ENCODE measurements at places on chromosomes 7 and 10.

GRCh38 chr10:83373671-83374070, 765.6 kb upstream of the GHITM start:
- DNase-seq = no peak

DNA sequence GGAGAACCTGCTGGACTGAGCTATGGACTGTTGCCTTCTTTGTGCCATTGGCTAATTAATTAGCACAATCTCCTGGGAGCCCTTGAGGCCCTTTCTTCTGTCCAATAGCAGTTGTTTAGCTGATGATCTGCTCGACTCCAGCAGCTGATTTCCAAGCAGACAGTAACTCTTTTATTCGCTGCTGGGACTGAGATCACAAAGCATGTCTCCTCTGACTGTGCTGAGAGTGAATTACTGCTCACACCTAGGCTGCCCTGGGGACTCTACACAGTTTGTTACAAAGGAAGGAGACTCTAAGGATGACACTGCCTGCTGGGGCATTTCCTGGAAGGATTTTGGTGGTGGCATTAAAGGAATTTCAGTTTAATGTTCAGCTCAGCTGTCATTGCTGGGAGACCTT, 31.4 kb downstream of the CASP7 start:
- DNase-seq = no peak

- DNase-seq = no peak
Measured at GRCh38 chr7:105502173-105502572, 19.9 kb downstream of the PUS7 start.

- no peak for DNase-seq
Measured at GRCh38 chr7:27198871-27199801, 755 bp downstream of the HOXA13 start.

- DNase-seq = no peak
Measured at GRCh38 chr7:135322571-135323340, 89.1 kb downstream of the STRA8 start.

DNA sequence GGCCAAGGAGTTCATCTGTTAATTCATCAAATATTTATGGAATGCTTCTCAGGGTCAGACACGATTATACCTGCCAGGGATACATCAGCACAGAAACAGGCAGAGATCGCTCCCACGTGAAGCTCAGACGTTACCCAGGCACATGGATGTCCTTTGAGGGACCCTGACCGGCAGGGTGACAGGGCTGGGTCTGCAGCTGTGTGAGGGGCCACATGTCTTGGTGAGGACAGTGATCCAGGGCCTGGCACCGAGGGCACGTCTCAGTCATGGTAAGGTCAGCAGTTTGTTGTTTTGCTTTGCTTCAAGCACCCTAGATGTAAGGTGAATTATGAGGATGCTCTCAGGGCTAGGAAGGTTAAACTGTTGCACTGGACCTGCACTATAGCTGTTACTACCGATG, 227.9 kb downstream of the WDR37 start:
- DNase-seq = no peak

- no peak for DNase-seq
Measured at GRCh38 chr10:73647875-73648651, 6.8 kb upstream of the MYOZ1 start.

DNA sequence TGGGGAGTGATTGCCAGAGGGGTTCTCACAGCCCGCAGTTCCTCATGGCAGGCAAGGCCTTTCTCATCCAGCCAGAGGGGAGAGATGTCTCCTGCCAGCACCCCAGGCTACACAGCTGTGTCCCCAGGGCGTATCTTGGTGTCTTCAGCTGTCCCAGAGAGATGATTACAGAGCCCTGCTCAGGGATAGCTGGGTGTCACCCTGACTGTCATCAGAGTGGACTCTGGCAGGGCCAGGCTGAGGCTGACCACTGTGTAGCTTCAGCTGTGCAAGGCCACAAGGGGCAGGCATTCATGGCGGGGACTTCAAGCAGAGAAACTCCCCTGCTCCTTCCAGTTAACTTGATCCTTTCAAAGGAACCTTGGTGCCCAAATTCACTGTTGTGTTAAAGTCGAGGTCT, 124.2 kb downstream of the RGS10 start:
- DNase-seq = no peak

GRCh38 chr10:116873134-116873533, 23.8 kb downstream of the ENO4 start:
- no peak for DNase-seq

- peak; percentile 5 for DNase-seq
Measured at GRCh38 chr7:112296432-112296831, 89.9 kb downstream of the ZNF277 start.

- DNase-seq = peak; percentile 68
Measured at GRCh38 chr7:117871778-117872538, 1.3 kb downstream of the CTTNBP2 start.

- no peak for DNase-seq
Measured at GRCh38 chr10:13483073-13483472, 45.7 kb downstream of the BEND7 start.

DNA sequence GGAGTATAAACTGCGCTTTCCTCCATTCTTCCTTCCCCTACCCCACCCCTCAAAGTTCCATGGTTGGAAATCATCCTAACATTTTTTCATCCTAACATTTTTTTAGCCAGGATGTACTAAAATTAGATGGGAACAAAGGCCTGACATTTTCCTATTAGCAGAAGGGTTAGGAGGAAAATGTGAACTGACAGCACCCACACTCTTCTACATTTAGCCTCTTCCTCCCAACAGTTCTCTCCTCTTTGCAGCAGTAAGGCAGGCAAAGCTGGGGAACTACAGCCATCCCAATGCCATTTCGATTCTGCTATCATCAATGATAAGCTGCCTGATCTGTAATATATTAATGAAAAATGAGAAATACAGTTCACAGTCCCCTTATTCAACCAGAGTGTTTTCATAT, 11.4 kb upstream of the FAM53B start:
- DNase-seq = no peak

GRCh38 chr7:26365077-26365900, 73.6 kb downstream of the SNX10 start:
- peak; percentile 87 for DNase-seq

DNA sequence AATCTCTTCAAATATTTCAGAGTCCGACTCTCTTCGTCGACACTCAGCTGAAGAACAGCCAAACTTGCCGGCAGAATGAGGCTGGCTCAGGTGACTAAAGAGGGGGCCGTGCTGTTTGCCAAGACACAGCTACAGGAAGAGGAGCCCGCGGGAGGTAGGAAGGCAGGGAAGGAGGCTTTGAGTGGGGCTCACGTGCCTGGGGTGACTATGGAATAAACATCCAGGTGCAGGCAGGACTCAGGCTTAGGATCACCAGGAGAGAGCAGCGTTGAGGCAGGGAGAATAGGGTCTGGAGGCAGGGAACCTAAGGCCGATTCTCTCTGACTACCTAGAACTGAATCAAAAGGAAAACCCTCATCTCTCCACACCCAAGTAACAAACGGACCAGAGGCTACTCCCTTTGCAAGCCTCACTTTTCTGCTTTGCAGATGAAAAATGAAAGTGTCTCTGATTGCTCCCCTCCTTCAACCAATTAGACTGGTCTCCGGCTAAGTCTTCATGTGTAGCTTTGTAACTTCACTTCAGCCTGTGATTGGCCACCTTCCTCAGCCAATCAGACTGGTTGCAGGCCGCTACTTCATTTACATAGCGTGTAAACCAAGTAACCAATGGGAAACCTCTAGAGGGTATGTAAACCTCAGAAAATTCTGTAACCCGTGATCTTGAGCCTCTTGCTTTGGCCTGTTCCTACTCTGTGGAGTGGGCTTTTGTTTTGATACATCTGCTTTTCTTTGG, 19.7 kb upstream of the BNIP3 start:
- no peak for DNase-seq

DNA sequence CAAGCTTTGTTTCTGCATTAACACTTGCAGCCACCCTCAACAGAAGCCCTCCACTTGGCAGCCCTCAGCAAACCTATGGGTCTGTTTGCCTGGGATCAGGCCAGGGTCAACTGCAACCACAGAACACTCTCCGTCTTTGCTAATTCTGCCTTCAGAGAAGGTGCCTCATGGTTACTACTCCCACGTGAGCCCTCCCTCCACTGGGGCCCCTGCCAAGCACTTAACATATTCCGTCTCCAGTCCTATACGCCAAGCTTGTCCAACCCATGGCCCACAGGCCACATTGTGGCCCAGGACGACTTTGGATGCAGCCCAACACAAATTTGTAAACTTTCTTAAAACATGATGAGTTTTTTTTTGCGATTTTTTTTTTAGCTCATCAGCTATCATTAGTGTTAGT, 54.7 kb downstream of the HSPA12A start:
- DNase-seq = no peak

GRCh38 chr10:8095959-8096358, 41.5 kb downstream of the GATA3 start:
- no peak for DNase-seq

DNA sequence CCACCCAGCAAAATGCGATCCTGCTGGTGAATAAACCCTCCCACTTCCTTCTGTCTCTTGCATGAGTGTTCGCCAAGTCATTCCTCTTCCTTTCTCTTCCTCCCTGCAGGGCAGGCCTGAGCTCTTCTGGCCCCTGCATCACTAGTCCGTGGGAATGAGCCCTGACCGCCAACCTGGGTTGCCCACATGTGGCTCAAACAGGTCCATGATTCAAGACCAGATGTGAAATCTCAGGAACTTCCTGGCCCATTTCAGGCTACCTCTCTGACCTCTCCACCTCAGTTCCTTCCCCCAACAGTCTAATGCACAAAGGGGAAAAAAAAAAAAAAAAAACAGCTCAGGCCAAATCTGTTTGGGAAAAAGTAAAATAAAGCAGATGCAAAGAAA, 5.4 kb upstream of the YWHAG start:
- peak; percentile 64 for DNase-seq

- DNase-seq = no peak
Measured at GRCh38 chr10:26706936-26707335, 9.4 kb downstream of the PDSS1 start.

DNA sequence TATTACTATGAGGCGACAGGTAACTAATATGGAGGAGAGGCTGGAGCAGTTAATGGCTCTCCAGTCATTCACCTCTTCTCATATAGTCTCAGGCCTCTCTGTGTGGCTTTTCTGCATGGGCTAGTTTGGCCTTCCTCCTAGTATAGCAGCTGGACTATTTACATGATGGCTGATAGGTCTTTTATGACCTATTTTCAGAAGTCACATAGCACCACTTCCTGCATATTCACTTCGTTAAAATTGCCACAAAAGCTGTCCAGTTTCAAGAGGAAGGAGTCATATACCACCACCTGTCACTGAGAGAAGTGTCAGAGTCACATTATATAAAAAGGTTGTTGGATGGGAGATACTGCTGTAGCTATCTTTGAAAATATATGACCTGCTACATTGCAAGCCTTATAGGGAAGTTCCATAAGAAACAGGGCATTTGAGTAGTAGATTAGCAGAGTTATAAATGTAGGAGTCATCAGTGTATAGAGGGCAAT, 8.0 kb upstream of the DMTF1 start:
- DNase-seq = no peak

- DNase-seq = no peak
Measured at GRCh38 chr7:104784686-104785085, 229.3 kb upstream of the KMT2E start.

- DNase-seq = no peak
Measured at GRCh38 chr7:105256761-105257231, 131.9 kb downstream of the SRPK2 start.

GRCh38 chr10:124532106-124532641, 70.6 kb downstream of the LHPP start:
- no peak for DNase-seq

DNA sequence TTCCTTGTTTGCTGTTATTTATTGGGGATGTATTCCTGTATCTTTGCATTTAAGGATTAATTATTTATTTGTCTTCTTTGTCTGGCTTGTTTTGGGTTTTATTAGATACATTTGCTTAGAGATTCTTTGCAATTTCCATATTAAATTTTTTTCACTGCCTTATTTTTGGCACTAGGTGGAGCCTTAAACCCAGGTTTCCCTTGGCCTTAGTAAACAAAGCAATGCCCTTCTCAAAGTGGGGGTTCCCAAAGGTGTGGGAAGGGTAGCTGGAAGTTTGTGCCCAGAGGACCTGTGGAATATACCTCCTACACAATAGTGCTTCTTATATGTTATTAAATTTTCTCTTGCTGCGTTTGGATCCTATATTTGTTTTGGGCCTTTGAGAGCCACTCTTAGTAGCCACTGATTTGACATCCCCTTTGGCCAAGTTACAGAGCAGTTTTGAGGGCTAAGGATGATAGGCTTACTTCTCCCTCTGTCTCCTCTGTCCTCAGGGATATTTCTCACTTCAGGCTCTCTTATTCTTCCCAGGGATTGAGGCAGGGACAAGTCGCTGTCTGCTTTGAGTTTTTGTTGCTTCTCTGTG, 162.3 kb downstream of the ITGB1 start:
- DNase-seq = peak; percentile 21

GRCh38 chr10:61021926-61022325, 77.9 kb upstream of the RHOBTB1 start:
- no peak for DNase-seq

- DNase-seq = peak; percentile 97
Measured at GRCh38 chr7:41886262-41886900, 183.5 kb upstream of the INHBA start.

GRCh38 chr10:32408690-32409089, 37.2 kb upstream of the CCDC7 start:
- no peak for DNase-seq

DNA sequence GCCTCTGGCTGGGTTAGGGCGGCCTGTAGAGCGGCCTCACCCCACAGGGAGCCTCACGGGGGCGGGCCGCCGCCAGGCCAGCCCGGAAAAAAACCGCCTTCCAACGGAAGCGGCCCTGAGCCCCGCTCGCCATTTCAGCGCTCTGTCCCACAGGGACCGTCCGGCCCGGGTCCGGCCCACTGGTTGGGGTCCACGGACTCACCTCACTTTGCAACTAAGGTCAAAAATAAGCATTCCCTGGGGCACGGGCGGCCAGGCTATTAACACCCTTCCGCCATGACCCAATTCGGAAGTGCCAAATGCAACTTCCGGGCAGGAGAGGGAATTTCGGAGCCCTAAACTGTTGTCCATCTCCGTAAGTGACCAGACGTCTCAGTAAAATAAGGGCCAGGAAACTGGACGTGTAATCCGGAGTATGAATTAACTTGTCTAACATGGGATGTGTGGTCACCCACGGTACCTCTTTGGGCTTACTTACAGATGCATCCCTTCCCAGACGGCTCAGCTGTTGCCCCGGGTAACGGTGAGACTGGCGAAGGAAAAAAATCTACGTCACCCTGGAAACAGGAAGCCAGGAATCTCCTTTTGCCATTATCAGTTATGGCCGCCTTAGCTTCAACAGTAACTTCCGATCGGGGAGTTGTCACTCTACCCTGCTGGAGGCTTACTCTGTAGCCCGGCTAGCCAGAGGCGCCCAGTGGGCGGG, at the start of gene BBIP1:
Gene BBIP1, minus strand, starts transcription at position 538 of the 706 bp plus-strand sequence. CDS start 1,023 bp downstream, outside the sequence.
- peak; percentile 100 for DNase-seq

GRCh38 chr7:9242636-9243035, 809.2 kb downstream of the NXPH1 start:
- no peak for DNase-seq

GRCh38 chr7:88301924-88302323, 4.8 kb downstream of the STEAP4 start:
- DNase-seq = no peak

Measured in umbilical cord (tissue), 2 donors.